Activated CD4-positive, alpha-beta T cell treated with anti-CD3 and anti-CD28 coated beads for 36 hours (primary cell): ENCODE measurements at places on chromosomes 3 and 15. TPM values are rescaled to one million over a fixed set of nuclear protein-coding genes. Genes with fewer than 3 reads are reported as not detected.

GRCh38 chr15:44595656-44596510 lies 58.9 kb downstream of the EIF3J start:
- H3K27me3 ChIP-seq: no peaks in the 10 kb centered on the region
- DNase-seq: no peak
- no peak overlapping the region for H3K4me3 ChIP-seq
- peaks cover 44% of the 10 kb centered on the region for H3K36me3 ChIP-seq

DNA sequence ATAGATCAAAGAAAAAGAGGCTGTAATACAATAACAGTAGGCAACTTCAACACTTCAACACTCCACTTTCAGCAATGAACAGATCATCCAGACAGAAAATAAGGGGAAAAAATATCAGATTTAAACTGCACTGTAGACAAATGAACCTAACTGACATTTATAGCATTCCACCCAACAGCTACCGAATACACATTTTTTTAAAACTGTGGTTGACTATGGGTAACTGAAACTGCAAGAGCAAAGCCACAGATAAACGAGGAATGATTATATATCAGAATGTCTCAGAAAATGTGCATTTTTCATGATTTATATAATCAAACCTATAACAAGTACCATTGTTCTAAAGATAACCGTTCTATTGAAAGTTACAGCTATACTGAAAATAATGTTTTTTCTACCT lies 514.9 kb upstream of the DPPA4 start:
- DNase-seq: no peak
- H3K36me3 ChIP-seq: peaks cover 10% of the 10 kb centered on the region
- H3K27ac ChIP-seq: no peak overlapping the region
- peaks cover 7% of the 10 kb centered on the region for H3K4me1 ChIP-seq

- no peaks in the 10 kb centered on the region for H3K36me3 ChIP-seq
- no peak for DNase-seq
- H3K4me3 ChIP-seq: no peak overlapping the region
- H3K27me3 ChIP-seq: no peaks in the 10 kb centered on the region
Observed at GRCh38 chr3:189286188-189286587, 114.4 kb downstream of the TPRG1 start.

DNA sequence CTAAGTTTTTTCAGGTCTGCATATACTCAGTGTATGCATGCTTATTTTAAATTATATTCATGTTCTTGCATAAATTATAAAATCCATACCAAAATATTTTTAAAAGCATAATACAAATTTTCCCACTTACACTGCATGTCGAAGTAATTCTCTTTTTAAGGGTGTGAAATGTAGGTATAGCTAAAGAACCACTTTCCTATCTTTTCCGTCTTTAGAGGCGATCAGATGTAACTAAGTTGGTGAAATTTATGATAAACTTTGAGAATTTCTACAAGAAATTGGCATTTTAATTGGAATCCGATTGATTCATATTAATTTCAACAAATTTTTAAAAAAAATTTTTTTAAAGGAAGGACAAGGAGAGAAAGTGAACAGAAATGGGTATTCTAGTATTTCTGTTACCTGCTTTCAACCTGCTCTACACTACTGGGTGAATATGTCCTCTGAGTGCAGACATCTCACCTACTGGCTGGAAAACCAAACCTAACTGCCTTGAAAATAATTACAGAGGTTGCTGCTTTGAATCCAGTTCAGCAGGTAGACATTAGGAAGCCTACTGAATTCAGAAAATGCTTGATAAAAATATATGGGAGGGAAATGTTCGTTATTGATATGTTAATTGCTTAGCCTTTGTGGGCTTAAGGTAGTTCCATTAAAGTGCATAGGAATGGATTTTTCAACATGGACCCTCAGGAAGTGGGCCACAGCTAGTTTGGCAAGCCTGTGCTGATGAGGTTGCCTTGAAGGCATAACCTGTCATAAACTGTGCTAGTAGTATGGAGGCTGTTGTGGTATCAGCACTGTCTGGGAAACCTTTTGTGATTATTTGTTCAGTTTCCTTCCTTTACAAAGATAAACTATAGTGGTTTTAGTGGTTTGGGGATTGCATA lies 5.1 kb downstream of the TRIM71 start:
- H3K4me3 ChIP-seq: no peak overlapping the region
- H3K27ac ChIP-seq: no peak overlapping the region
- DNase-seq: no peak
- peaks cover 25% of the 10 kb centered on the region for H3K27me3 ChIP-seq
- peaks cover 8% of the 10 kb centered on the region for H3K4me1 ChIP-seq
- H3K36me3 ChIP-seq: no peaks in the 10 kb centered on the region

DNA sequence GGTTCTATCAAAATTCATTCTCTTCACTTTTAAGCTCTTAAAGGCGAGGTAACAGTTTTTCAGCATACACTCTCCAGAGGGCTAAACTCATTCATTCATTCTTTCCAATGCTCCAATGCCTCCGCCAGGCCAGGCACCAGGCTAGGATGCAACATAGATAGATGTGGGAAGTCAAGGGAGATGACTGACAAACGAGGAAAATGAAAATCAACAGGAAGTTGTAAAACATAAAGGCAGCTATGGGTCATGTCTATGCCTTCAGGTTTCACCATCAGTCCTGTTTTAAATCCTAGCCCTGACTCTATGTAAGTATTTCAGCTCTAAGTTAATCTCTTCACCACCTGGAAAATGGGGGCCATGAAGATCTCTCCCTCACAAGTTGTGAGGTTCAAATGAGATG lies 797.9 kb downstream of the FHIT start:
- H3K27ac ChIP-seq: no peak overlapping the region
- no peak for DNase-seq
- H3K4me3 ChIP-seq: no peak overlapping the region
- H3K36me3 ChIP-seq: no peaks in the 10 kb centered on the region
- H3K4me1 ChIP-seq: peaks cover 9% of the 10 kb centered on the region

- no peaks in the 10 kb centered on the region for H3K27me3 ChIP-seq
- no peak for DNase-seq
- no peak overlapping the region for H3K4me3 ChIP-seq
- peaks cover 16% of the 10 kb centered on the region for H3K4me1 ChIP-seq
- H3K36me3 ChIP-seq: no peaks in the 10 kb centered on the region
Observed at GRCh38 chr15:70563561-70564095, 199.7 kb downstream of the UACA start.

GRCh38 chr3:178655488-178655887 lies 119.3 kb downstream of the KCNMB2 start:
- no peaks in the 10 kb centered on the region for H3K4me1 ChIP-seq
- no peak for DNase-seq
- H3K27ac ChIP-seq: no peak overlapping the region
- no peaks in the 10 kb centered on the region for H3K27me3 ChIP-seq

DNA sequence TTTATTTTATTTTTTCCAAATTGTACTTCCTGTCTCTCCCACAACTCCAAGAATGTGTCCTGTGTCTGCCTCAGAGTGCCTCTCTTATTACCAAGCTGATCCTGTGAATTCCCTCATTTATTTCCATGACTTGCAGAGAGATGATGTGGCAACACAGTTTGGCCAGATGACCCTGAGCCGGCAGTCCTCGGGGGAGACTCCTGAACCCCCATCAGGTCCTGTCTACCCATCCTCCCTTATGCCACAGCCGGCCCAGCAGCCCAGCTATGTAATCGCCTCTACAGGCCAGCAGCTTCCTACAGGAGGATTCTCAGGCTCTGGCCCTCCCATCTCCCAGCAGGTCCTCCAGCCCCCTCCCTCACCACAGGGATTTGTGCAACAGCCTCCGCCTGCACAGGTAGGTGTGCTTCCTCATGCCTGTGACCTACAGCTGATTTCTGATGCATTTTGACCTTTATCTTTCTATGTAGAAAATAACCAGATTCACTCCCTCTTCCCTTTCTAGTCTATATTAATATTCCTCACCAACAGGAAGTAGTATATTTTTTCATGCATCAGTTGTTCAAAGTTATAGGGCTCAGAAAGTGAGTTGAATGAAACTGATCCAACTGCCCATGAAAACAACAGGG lies 100.0 kb downstream of the ARPP21 start:
- H3K4me1 ChIP-seq: no peaks in the 10 kb centered on the region
- H3K27me3 ChIP-seq: no peaks in the 10 kb centered on the region
- H3K36me3 ChIP-seq: no peaks in the 10 kb centered on the region
- H3K4me3 ChIP-seq: no peak overlapping the region
- DNase-seq: no peak
- no peak overlapping the region for H3K27ac ChIP-seq

DNA sequence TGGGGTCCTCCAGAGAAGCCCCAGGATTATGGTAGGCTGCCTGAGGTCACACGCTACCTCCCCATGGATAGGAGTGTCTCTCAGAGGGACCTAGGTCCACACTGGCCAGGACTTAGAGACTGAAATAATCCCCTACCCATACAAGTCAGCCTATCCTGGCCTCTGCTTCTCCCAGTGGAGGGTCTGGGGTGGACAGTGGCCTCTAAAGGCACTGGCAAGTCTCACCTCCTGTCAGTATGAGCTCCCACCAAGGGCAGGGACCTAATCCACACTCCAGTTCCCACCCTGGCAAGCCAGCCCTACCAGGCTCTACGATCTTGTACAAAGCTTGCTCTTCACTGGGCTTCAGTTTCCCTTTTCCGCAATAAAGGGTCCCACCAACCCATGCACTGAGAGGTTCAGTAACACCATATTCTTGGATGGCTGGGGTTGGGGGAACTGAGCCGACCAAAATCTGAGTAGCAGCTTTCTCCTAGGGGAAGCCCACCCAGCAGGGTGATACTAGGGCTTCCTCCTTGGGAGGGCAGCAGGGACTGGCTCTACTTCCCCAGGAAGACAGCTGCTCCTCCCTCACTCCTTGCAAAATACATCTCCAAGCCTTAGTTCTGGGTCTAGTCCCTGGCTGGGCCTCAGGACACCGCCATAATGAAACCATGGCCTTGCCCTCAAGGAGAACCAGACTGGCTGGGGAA lies 2.4 kb downstream of the CISH start:
- peaks cover 97% of the 10 kb centered on the region for H3K36me3 ChIP-seq
- peak; percentile 16 for DNase-seq
- no peaks in the 10 kb centered on the region for H3K27me3 ChIP-seq
- H3K27ac ChIP-seq: peak overlapping the region; percentile 100
- H3K4me3 ChIP-seq: peak overlapping the region; percentile 96

DNA sequence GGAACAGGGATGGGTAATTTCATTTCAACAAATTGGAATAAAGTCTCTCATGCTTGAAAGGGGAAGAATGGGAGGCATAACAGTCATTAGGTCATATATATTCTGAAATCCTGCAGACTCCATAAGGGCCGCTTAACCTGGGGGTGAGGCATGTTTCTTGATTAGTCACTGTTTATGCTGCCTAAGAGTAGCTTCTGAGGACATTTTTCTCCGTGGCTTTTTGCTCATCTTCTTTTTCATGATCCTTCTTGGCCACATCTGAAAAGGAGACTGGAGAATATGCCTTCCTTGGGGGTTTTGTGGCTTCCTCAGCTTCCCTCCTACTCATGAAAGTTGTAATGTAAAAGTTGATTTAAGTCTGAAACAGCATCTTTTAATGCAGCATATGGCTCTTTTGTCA lies 20.0 kb upstream of the CFAP20DC start:
- peaks cover 35% of the 10 kb centered on the region for H3K27me3 ChIP-seq
- peak; percentile 8 for DNase-seq
- peaks cover 2% of the 10 kb centered on the region for H3K4me1 ChIP-seq
- no peak overlapping the region for H3K27ac ChIP-seq
- H3K36me3 ChIP-seq: no peaks in the 10 kb centered on the region
- no peak overlapping the region for H3K4me3 ChIP-seq

DNA sequence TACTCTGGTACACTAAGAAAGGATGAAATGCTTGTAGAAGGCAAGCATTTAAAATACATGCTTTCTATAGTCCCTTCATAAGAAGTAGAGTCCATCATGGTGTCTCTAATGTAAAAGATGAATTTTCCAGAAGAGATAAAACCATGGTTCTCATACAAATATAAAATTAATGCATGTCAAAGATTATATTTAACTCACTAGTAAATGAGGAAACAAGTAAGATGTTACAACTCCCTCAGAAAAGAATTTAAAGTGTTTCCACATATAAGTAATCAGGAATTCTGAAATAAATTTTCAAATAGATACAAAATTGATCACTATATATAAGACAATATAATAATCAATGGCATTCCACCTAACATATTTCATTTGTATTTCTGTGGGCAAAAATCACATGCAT lies 570.3 kb upstream of the CCDC54 start:
- no peak for DNase-seq
- H3K4me3 ChIP-seq: no peak overlapping the region
- no peaks in the 10 kb centered on the region for H3K36me3 ChIP-seq
- no peak overlapping the region for H3K27ac ChIP-seq

DNA sequence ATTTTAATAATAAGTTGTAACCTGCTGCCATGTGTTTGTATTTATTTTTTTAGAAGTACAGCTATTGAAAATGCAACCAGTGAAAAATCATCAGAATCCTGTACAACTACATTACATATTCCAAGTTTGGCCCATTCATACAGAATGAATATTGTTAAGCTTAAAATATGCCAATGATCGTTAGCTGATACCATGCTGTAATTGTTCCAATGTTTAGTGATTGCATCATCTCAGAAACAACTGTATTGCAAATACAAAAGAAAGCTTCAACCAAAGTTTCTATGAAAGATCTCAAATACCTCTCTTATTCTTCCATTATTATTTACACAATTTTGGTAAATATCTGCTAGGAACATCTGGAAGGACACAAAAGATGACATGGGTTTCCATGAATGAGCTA lies 51.6 kb upstream of the ALCAM start:
- H3K27me3 ChIP-seq: no peaks in the 10 kb centered on the region
- no peaks in the 10 kb centered on the region for H3K36me3 ChIP-seq
- H3K27ac ChIP-seq: no peak overlapping the region
- H3K4me3 ChIP-seq: no peak overlapping the region
- no peak for DNase-seq
- no peaks in the 10 kb centered on the region for H3K4me1 ChIP-seq

DNA sequence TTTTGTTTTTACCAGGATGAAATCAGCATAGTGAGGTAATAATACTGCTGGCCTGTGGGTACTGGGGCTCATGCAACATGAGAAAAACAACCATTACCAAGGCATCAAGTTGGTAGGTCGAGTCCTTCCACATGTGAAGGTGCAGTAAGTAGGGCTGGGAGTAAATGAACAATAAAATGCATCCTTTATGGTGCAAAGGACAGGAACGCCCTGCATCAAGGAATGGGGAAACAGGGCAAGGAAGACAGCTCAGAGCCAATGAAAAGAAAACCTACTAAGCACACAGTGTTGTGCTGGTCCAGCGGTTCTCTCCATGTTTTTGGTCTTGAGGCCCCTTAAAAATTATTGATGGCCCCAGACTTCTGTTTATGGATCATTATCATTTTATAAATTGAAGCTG lies 168.5 kb upstream of the TPM1 start:
- H3K4me1 ChIP-seq: no peaks in the 10 kb centered on the region
- no peak overlapping the region for H3K27ac ChIP-seq
- no peak for DNase-seq
- H3K36me3 ChIP-seq: no peaks in the 10 kb centered on the region

RBP2 gene
- not detected for total RNA-seq

CRYGS gene
- 1.6 TPM for total RNA-seq

A4GNT gene
- not detected for total RNA-seq

GP5 gene
- 0.39 TPM for total RNA-seq

WDR72 gene
- not detected for total RNA-seq

TMCO5A gene
- not detected for total RNA-seq

CLDN18 gene
- not detected for total RNA-seq

DUOXA1 gene
- total RNA-seq: 0.19 TPM

ACAN gene
- not detected for total RNA-seq
